Left renal pelvis (tissue), 4 donors: ENCODE measurements at places on chromosomes 7 and 10. TPM values are rescaled to one million over a fixed set of nuclear protein-coding genes. Genes with fewer than 3 reads are reported as not detected.

TMEM139 gene
- polyA plus RNA-seq: 2.7 TPM

GRCh38 chr10:128147064-128147463 lies 20.8 kb upstream of the MKI67 start:
- no peak for DNase-seq

DNA sequence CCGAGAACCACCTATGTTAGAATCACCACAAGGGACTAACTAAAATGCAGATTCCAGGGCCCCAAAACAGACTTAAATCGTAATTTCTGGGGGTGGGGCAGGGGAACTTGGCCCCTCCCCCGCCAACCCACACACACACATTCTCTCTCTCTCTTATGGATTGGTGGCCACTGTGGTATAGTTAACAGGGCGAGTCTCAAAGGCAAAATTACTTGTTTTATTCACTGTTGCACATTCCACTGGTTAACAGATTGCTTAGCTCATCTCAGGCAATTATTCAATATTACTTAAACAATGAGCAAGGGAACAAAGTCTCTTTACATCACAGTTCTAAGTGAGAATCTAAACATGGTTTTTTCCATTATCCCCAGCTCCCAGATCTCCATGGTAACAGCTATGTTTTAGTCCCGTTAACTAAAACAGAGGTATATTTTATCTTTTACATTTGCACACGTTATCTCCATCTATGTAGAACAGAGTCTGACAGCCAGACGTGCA lies 38.5 kb downstream of the IGF2BP3 start:
- no peak for DNase-seq

VIPR2 gene
- 3.6 TPM for polyA plus RNA-seq

DNA sequence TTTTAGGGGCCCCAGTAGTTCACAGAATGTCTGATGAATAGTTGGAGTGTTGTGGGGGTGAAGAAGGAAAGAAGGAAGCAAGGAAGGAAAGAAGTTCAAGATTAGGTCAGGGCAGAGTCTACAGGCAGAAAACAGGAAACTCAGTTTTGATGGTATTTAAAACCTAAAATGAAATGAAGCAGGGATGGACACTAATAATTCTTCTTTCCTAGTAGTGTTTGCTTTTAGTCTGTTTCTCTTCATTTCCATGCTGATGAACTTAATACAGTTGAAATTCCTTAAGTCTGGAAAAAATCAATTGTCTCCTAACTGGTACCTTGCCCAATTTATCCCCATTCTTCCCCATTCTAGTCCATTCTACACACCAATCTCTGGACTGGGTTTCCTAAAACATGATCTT lies 59.0 kb upstream of the GSAP start:
- no peak for DNase-seq

OPALIN gene
- not detected for polyA plus RNA-seq

GIMAP1 gene
- 2.4 TPM for polyA plus RNA-seq

CYP2C19 gene
- polyA plus RNA-seq: not detected

- DNase-seq: no peak
Observed at GRCh38 chr10:59340285-59340684, 22.1 kb downstream of the FAM13C start.

GRCh38 chr10:130493446-130494145 lies 357.4 kb downstream of the GLRX3 start:
- no peak for DNase-seq

ZC3HAV1L gene
- 22.5 TPM for polyA plus RNA-seq

FAM237B gene
- polyA plus RNA-seq: not detected

BEND7 gene
- 28.3 TPM for polyA plus RNA-seq

DNA sequence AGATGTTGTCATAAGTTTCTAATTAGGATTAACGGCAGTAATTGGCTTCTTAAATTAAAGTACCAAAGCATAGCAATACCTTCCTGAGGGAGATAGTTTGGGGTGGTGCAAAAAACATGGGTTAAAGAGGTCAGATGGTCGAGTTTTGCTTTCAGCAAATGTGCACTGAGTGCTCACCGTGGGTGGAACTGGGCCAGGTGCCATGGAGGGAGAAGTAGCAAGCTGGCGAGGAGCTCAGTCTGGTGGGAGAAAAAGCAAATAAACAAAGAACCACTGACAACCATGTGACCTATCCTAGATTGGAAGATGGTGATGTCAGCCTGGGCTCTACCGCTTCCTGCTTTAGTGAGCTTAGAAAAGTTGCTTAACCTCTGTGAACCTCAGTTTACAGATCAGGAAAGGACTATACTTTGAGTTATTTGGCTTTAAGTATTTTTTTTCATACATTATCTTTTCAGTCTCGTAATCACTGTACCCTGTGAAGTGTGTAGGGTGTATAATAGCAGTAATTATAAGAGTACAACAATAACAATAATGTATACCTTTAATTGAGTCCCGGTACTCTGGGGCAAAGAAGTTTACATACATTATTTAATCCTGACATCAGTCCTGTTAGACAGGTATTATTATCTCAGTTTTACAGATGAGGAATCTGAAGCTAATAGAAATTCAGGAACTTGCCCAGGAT lies 69.0 kb upstream of the PDCD4 start:
- no peak for DNase-seq

GALNT11 gene
- polyA plus RNA-seq: 117 TPM

CHAT gene
- polyA plus RNA-seq: not detected

CDHR1 gene
- 1.2 TPM for polyA plus RNA-seq

- no peak for DNase-seq
Observed at GRCh38 chr7:20165146-20165510, 52.1 kb downstream of the MACC1 start.

GRCh38 chr10:6047847-6048246 lies 14.3 kb downstream of the IL2RA start:
- no peak for DNase-seq

DNA sequence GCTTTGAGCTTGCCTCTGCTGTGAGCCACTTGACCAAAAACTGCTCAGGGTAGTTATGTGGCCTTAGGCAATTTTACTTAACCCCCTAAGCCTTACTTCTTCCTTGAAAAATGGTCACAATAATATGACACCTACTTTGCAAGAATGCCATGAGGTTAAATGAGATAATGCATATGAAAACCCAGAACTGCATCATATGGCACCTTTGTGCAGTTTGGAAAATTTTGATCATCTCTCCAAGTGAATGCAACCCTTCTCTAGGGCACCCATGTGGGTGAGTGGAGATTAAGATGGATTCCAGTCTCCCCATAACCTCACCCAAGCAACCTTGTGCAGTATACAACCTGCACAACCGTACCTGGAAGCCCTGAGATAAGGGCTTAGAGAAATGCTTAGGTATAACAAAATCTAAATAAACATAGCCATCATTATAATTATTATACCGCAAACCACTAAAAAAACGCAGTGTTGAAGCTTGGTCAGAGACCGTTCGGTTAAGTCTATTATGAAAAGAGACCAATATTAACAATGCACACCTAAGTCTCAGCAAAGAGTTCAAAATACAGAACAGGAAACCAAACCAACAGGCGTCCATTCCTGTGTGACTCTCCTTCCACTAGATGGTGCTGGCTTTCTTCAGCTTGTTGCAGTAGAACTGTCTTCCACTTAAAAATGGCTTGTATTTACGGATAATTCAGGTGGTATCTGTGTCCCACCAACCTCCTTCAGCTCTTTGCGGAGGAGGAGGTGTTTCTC lies 21.0 kb upstream of the ASB15 start:
- peak; percentile 19 for DNase-seq
